ENCODE measurements at places on chromosomes 16 and 17. TPM values are rescaled to one million over a fixed set of nuclear protein-coding genes. Genes with fewer than 3 reads are reported as not detected.

Gene CPNE7
- 1.0 TPM for polyA plus RNA-seq

Gene SLC5A11
- polyA plus RNA-seq: 0.84 TPM

Gene GAS7
- 3.4 TPM for polyA plus RNA-seq

Gene EFNB3
- not detected for polyA plus RNA-seq

Gene RPL27
- polyA plus RNA-seq: 3,493 TPM

Gene CPHXL
- not detected for polyA plus RNA-seq

Gene TMC7
- not detected for polyA plus RNA-seq

Gene KRTAP1-5
- polyA plus RNA-seq: not detected

Gene PPP1R1B
- not detected for polyA plus RNA-seq

Gene FBXL16
- polyA plus RNA-seq: 1.5 TPM

Gene ZNF19
- polyA plus RNA-seq: 2.4 TPM

Gene SMIM36
- polyA plus RNA-seq: not detected

Gene MMP28
- polyA plus RNA-seq: 0.74 TPM

Gene CCL16
- polyA plus RNA-seq: not detected

Gene SCGB1C2
- polyA plus RNA-seq: not detected

Gene PIK3R6
- 11.0 TPM for polyA plus RNA-seq

Gene CSH2
- not detected for polyA plus RNA-seq

Gene ASIC2
- polyA plus RNA-seq: not detected

Gene CASKIN1
- not detected for polyA plus RNA-seq

Gene PNMT
- 0.87 TPM for polyA plus RNA-seq

Gene PHF12
- 116 TPM for polyA plus RNA-seq

Gene MMP25
- 0.40 TPM for polyA plus RNA-seq

Gene NHLRC4
- polyA plus RNA-seq: 2.2 TPM

Gene HYDIN
- not detected for polyA plus RNA-seq

Gene MRPS34
- polyA plus RNA-seq: 55.2 TPM

Gene CORO6
- 1.1 TPM for polyA plus RNA-seq

Gene RNFT1
- 61.2 TPM for polyA plus RNA-seq

Gene RRN3
- 26.4 TPM for polyA plus RNA-seq

Gene DPEP2NB
- not detected for polyA plus RNA-seq

Gene CLEC18A
- 1.3 TPM for polyA plus RNA-seq
